ENCODE measurements at places on chromosomes 4 and X. TPM values are rescaled to one million over a fixed set of nuclear protein-coding genes. Genes with fewer than 3 reads are reported as not detected.

AP1S2 gene
- total RNA-seq: 74.2 TPM

JADE3 gene
- 9.5 TPM for total RNA-seq

DNA sequence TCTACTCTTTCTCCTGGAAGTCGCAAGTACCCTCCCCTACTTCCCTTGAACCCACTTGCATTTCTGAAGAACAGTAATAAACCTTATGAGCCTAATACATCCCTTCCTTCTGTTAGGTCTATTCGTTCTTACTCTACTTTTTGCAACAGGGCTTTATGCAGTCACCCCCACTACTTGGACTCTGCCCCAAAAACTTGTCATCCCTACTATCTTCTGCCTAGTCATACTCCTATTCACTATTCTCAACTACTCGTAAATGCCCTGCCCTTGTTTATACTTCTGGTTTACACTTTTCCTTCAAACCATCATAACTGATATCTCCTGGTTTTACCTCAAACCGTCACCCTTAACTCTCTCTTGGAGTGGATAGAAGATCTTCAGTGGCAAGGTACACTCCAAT lies 55.2 kb upstream of the SLIT2 start:
- no peak overlapping the region for H3K4me3 ChIP-seq
- H3K4me1 ChIP-seq: peaks cover 31% of the 10 kb centered on the region
- no peaks in the 10 kb centered on the region for H3K27me3 ChIP-seq
- no peaks in the 10 kb centered on the region for H3K36me3 ChIP-seq

GRCh38 chrX:74546984-74547383 lies 67.4 kb downstream of the RLIM start:
- H3K4me3 ChIP-seq: no peak overlapping the region
- no peak for DNase-seq
- H3K27me3 ChIP-seq: no peaks in the 10 kb centered on the region

- H3K4me3 ChIP-seq: no peak overlapping the region
- peak; percentile 8 for DNase-seq
- no peaks in the 10 kb centered on the region for H3K27me3 ChIP-seq
- no peaks in the 10 kb centered on the region for H3K36me3 ChIP-seq
- no peaks in the 10 kb centered on the region for H3K4me1 ChIP-seq
- no peak overlapping the region for H3K27ac ChIP-seq
These were observed 137.4 kb downstream of the GABRA3 start for GRCh38 chrX:152313529-152314302.

GRCh38 chrX:136896121-136896914 lies 15.8 kb upstream of the RBMX start:
- no peaks in the 10 kb centered on the region for H3K4me1 ChIP-seq
- H3K36me3 ChIP-seq: no peaks in the 10 kb centered on the region
- H3K27me3 ChIP-seq: no peaks in the 10 kb centered on the region
- DNase-seq: peak; percentile 31

DNA sequence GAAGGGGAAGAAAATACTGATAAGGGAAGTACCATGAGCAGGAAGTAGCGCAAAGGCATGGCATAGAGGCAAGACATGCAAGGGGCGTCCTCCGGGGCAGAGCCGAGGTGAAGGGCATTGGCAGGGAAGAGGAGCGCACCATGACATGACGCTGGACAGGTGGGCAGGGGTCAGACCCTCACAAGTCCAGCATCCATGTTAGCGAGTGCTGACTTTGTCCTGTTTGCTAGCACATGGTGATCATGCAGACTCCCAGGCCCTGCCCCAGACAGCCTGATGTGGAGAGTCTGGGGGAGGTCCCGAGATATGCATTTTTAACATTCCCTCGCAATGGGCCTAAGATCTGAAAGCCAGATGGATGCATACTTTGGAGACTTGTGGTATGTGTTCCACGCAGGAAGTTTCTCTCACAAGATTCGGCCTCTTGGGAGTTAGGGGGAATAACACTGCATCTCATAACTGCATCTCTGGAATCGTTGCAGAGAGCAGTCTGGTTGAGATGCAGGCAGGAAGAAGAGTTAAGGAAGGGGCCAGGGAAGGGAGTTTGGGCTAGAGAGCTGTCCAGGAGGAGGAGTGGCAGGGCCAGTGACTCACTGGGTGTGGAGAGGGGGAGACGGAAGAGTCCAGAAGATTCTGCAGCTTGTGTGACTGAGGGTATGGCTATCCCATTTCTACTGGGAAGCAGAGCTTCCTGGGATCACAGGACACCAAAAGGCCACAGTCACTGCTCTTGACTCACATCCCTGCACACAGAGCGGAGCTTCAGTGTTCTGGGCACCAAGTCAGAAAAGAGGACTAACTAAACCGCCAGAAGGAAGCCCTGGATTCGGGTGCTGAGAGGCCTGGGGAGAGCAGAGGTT lies 59.7 kb downstream of the FAM184B start:
- H3K27me3 ChIP-seq: no peaks in the 10 kb centered on the region
- no peak overlapping the region for H3K4me3 ChIP-seq
- peak; percentile 40 for DNase-seq
- H3K4me1 ChIP-seq: peaks cover 9% of the 10 kb centered on the region
- H3K27ac ChIP-seq: no peak overlapping the region

DNA sequence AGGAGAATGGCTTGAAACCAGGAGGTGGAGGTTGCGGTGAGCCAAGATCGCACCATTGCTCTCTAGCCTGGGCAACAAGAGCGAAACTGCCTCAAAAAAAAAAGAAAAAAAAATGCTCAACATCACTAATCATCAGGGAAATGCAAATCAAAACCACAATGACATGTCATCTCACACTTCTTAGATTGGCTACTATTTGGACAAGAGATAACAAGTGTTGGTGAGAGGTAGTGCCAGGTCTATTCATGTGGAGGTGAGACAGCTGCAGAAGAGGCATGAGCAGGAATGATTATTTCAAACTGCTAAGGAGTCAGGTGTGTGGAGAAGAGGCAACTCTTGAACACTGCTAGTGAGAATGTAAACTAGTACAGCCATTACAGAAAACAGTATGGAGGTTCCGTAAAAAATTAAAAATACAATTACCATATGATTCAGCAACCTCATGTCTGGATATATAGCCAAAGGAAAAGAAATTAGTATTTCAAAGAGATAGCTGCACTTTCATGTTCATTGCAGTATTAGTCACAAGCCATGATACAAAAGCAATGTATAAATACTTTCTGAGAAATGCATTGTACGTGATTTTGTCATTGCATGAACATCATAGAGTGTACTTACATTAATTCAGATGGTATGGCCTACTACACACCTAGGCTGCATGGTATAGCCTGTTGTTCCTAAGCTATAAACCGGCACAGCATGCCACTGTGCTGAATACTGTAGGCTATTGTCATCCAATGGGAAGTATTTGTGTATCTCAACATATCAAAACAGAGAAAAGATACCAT lies 75.3 kb downstream of the TMEM144 start:
- H3K27me3 ChIP-seq: no peaks in the 10 kb centered on the region
- H3K27ac ChIP-seq: no peak overlapping the region
- H3K36me3 ChIP-seq: no peaks in the 10 kb centered on the region
- no peak overlapping the region for H3K4me3 ChIP-seq
- H3K4me1 ChIP-seq: no peaks in the 10 kb centered on the region
- no peak for DNase-seq

DNA sequence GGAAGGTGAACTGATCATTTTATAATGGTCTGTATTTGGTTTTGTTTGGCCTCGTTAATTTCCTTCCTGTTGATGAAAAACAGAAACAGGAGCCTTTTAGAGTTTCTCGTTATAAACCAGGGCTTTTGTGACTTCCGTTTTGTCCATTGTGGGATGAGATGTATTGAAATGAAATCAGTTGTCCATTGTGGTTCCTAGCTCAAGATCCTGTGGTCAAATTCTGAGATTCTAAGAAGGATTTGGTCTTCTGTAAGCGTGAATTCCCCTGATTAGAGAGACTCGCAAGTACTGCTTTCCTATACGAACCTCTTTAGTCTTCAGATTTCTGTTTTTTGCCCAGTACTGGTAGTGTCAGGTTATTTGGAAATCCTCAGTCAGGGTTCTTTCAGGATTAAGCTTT lies 101.7 kb downstream of the RAPGEF2 start:
- H3K27ac ChIP-seq: no peak overlapping the region
- H3K36me3 ChIP-seq: no peaks in the 10 kb centered on the region
- H3K4me3 ChIP-seq: no peak overlapping the region
- no peak for DNase-seq
- no peaks in the 10 kb centered on the region for H3K27me3 ChIP-seq

DNA sequence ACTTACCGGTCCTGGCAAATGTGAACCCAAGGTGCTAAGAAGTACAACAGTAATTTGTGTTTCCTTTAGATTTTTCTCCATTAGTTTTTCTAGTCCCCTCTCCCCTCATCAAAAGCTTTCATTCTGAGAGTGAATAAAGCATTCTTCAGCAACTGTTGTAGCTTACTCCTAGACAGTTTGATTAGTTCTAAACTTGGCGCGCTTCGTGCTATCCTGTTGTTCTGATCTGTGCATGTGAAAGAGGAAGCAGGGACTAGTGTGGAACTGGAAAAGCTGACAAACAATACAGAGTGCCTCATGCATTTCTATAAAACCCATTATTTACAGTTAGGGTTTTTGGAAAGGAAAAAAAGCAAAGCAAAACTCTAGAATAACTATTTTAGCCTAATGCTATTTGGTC lies 556.9 kb upstream of the SLIT2 start:
- no peak overlapping the region for H3K4me3 ChIP-seq
- H3K27ac ChIP-seq: no peak overlapping the region
- no peaks in the 10 kb centered on the region for H3K36me3 ChIP-seq
- DNase-seq: no peak
- peaks cover 4% of the 10 kb centered on the region for H3K4me1 ChIP-seq
- no peaks in the 10 kb centered on the region for H3K27me3 ChIP-seq

DNA sequence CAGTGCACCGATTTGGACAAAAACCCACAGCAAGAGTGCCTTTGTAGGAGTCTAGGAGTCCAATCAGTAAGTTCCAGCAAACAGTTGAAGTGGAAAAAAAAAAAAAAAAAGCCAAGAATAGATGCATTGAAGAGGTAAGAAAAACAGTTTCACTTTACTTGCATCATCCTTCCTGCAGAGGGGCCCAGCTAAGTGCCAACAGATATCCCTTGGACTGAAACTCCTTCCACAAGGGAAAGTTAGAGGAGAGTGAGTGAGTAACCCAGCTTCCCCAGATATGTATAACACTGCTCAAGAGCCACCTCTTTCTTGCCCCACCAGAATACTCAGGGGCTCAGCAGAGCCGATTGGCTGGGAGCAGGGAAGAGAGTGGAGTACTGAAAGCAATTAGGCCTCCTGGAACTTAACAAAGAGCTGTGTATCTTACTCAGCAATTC lies 617.7 kb upstream of the SMIM31 start:
- no peaks in the 10 kb centered on the region for H3K27me3 ChIP-seq
- no peak overlapping the region for H3K27ac ChIP-seq
- no peak overlapping the region for H3K4me3 ChIP-seq
- no peaks in the 10 kb centered on the region for H3K36me3 ChIP-seq
